D341Med (cell line): ENCODE measurements at places on chromosomes 2 and 18.

DNA sequence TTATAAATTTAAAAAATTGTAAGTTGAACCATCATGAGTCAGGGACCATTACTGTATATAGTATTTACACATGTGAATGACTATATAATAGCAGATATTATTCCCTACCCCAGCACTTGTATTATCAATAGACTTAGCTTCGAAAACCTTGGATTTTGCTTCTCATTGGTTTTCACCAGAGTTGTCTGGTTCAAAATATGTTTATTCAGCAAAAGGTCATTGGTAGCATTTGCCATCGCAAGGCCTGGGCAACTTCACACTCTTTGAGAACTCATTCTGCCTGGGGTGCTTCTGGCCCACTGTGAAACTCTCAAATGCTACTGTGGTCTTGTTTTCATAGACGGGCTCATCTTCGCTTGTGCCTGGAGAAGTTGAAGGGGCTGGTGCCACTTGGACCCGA is 20.1 kb downstream of the MXD1 start:
- DNase-seq = no peak

- no peak for DNase-seq
Observed at GRCh38 chr18:67144329-67144728, 372.2 kb downstream of the DSEL start.

DNA sequence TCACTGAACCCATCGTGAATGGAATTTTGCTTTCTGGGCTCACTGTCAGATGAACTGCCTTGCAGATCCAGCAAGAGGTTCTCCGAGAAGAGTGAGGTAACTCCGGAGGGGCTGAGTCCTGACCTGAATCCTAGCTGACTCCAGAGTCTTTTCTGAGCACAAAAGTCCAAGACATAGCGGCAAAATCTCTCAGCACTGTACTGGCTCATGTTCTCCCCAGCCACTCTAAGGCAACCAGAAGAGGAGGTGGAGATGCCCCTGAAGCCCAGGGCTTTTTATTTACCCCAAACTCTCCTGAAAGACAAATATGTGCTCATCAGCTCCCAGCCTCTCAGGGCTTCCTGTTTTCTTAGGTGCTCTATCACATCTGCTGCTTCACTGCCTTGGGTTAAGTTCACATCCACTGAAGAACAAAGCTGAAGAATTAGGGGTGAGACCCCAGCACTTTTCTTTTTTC is 221.8 kb downstream of the MREG start:
- no peak for DNase-seq

DNA sequence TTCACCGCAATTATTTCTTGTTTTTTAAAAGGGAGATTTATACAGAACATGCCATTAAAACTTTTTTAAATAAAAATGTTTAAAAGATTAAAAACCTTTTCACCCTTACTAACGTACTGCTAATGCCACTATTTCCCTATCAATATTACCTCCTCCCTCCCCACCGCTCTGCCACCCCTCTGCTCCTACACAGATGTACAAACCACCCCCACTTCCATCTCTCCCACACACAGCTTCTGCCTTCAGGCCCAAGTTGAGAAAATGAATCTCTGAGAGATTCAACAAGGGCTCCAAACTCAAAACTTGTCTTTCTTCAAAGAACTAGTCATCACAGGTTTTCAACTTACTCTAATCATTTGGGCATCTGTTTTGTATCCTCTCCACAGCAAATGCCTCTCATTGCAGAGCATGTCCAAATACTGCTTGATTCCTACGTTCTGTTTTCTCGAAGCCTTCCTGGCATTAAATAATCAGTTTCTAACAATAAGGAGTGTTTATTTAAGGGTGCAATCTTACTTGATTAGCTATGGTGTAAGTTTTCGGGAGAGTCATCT is 32.1 kb downstream of the FARSB start:
- DNase-seq = no peak

DNA sequence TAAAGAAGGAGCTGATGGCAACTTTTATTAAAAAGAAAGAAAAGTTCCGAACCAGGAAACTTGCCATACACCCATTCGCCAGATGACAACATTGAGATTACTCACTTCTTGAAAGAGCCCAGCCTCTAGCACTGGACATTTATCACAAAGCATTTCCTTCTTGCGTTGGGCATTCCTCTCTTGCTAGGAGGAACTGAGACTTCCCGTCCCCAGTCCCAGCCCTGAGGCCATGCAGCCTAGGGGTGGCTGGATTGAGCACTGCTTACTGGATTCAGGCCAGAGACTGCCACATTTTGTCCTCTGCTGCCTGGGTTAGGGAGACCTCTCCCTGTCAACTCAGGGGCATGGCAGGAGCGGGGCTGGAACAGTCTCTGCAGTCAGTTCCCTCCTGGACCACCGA is 80.1 kb downstream of the SDC1 start:
- no peak for DNase-seq

GRCh38 chr2:185245806-185246205 is 492.8 kb upstream of the FSIP2 start:
- no peak for DNase-seq

DNA sequence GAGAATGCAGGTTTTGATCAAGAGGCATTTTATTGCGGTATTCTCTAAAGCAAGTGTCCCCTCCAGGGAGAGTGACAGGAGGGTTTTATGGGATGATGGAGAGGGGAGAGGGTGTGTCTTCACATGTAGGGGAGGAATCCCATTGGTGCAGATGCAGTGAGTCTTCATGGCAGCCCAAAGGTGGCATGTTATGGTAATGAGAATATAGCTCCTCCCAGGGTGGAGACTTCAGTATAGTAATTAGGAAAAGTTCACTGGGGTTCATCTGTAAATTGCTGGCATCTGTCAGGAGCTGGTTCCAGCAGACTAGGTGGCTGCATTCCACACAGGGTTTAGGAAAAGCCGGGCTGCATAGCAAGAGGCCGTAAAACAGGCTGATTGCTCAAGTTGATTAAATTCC is 230.7 kb upstream of the CCDC68 start:
- DNase-seq = no peak
